NCI-H1436 treated with DMSO at 0.1 percent for 48 hours (cell line): ENCODE measurements at places on chromosomes 7 and 10.

DNA sequence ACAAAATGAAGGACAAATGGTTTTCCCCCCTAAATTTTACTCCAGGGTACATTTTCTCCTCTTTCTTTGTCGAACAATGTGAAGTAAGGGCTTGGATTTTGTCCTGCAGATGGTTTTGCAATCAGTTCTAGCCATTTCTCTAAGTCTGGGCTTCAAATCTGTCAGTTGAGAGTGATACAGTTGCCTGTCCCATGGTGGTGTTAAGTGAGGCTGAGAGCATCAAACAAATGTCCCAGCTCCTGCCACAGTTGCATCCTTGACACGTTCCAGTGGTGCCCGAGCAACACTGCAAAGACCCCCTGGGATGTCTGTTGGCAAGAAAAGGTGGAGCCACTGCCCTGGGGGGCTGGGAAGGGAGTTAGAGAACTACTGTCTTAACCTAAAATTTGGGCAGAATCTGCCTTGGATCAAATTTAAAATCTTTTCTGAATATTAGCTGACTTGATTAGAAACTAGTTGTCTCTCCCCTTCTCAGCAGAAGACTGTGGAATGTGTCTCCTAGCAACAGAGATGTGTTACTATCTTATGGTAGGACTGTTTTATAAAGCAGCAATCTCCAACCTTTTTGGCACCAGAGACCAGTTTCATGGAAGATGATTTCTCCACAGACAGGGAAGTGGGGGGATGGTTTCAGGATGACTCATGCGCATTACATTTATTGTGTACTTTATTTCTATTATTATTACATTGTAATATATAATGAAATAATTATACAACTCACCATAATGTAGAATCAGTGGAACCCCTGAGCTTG, 102.0 kb upstream of the STEAP1B start:
- no peak for DNase-seq

DNA sequence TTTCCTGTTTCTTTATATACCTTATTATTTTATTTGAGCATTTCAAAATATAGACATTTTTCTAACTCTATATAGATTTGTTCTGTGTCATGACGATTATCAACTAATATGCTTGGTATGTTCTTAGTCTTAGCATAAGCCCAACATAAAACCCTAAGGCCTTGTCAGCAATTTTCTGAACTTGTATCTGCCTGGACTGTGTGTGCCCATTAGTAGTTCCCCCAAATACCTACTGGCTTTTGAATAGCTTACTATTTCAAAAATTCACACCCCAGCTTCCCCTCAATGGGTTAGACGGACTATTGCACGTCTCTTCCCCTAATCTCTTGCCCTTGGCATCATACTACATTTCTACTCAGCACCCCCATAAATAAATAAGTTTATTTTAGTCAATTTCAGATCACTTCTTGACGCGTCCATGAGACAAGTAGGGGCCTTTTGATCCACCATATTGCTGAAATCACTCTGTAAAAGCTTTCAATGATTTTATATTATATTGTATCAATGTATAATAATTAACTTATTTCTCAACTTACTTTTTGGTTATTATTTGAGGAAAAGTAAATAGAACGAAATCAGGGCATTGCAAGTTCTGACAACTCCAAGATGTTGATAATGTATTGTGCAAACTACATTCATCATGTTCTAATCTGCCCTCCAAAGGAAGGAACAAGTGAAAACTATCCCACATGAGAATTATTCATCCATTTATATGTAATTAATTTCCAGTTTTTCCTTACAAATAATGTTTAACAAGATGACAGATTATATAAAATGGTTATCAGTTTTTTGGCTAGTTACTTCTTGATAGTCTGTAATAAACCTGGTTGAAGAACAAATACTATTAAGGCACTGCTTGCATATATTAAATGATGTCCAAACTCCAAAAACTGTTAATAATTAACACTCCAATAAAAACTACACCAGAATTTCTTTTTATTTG, 1.1 kb upstream of the AKR1C3 start:
- no peak for DNase-seq

DNA sequence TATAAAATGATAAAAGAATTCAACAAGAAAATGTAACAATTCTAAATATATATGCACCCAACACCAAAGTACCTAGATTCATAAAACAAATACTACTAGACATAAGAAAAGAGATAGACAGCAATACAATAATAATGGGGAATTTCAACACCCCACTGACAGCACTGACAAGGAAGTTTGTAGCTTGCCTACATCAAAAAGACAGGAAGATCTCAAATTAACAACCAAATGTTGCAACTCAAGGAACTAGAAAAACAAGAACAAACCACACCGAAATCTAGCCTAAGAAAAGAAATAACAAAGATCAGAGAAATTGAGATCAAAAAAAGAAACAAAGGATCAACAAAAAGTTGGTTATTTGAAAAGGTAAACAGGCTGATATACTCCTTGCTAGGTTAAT, 36.5 kb upstream of the TNKS2 start:
- no peak for DNase-seq

- DNase-seq: no peak
These were observed 44.5 kb upstream of the ELMO1 start for GRCh38 chr7:37493123-37493522.

- no peak for DNase-seq
These were observed 6.9 kb downstream of the CELF2 start for GRCh38 chr10:11024596-11024995.

- no peak for DNase-seq
These were observed 133.6 kb downstream of the RNF216 start for GRCh38 chr7:5647816-5648215.

- no peak for DNase-seq
These were observed 54.7 kb upstream of the NMT2 start for GRCh38 chr10:15223174-15223573.

DNA sequence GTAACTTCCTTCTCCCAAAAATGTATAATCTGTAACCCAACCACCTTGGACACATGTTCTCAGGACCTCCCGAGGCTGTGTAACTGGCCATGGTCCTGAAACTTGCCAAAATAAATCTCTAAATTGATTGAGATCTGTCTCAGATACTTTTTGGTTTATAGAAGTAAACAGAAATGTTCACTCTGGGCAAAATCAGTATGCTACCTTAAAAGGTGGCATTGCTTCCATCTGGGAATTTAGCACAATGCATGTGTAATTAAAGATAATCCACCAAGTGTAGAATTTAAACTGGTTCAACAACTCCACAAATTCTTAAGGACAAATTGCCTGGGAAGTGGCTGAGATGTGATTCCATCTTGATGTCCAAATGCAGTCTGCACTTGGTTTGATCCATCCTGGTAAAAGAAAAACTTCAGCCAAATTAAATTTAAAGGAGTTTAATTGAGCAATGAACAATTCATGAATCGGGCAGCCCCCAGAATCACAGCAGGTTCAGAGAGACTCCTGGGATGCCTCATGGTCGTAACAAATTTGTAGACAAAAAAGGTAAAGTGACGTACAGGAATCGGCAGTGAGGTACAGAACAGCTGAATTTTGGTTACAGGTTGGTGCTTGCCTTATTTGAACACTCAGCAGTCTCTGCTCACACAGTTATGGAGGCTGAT, 102.6 kb upstream of the PFKP start:
- no peak for DNase-seq

- no peak for DNase-seq
These were observed 2.0 kb upstream of the PCOLCE start for GRCh38 chr7:100599911-100600729.

GRCh38 chr7:55439627-55440026, 74.5 kb downstream of the LANCL2 start:
- no peak for DNase-seq

DNA sequence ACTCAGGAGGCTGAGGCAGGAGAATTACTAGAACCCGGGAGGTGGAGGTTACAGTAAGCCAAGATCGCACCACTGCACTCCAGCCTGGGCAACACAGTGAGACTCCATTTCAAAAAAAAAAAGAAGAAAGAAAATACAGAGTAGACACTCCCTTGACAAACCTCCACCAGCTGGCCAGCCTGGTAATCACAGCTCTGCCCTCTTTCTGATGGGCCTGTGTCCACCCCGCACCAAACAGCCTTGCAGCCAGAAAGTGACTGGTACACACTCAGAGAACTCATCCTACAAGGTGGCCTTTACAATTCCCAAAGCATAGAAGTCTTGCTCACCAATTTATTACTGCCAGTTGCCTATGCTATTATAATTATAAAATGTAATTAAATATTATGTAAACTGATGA, 66.6 kb downstream of the COBL start:
- no peak for DNase-seq
